ENCODE measurements at places on chromosomes 13 and 19. TPM values are rescaled to one million over a fixed set of nuclear protein-coding genes. Genes with fewer than 3 reads are reported as not detected.

- DNase-seq, result no peak
Observed at GRCh38 chr13:49935171-49936074, 717 bp downstream of the SPRYD7 start.

Gene ZNF333
- total RNA-seq, result 21.4 TPM

Gene FGF22
- 0.50 TPM for total RNA-seq

Gene FZR1
- 41.2 TPM for total RNA-seq

Gene CGB5
- not detected for total RNA-seq
